CD4-positive, alpha-beta T cell treated with Interleukin-12 subunit alpha and Interleukin-12 subunit beta, for 1 hour (primary cell): ENCODE measurements at places on chromosomes 1 and 21.
A peak's percentile ranks its signal among the peaks of the same experiment; 100 is the strongest.

DNA sequence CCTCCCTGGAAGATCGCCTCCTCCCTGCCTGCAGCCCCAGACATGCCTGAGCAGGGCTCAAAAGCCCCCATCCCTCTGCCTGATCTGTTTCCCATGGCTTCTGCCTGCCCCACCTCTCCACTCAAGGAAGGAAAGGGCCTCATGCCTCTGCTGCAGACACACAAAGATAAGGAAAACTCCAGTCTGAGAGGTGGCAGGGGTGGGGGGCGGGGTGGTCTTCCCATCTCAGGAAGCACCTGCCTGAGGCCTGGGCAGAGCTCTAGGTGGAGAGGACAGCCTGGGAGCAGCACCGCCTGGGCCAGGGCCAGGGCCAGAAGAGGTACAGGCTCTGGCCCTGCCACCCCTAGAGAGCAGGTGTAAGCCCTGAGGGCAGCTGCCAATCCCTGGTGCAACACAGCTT, 4.1 kb upstream of the GJB3 start:
- DNase-seq = no peak

DNA sequence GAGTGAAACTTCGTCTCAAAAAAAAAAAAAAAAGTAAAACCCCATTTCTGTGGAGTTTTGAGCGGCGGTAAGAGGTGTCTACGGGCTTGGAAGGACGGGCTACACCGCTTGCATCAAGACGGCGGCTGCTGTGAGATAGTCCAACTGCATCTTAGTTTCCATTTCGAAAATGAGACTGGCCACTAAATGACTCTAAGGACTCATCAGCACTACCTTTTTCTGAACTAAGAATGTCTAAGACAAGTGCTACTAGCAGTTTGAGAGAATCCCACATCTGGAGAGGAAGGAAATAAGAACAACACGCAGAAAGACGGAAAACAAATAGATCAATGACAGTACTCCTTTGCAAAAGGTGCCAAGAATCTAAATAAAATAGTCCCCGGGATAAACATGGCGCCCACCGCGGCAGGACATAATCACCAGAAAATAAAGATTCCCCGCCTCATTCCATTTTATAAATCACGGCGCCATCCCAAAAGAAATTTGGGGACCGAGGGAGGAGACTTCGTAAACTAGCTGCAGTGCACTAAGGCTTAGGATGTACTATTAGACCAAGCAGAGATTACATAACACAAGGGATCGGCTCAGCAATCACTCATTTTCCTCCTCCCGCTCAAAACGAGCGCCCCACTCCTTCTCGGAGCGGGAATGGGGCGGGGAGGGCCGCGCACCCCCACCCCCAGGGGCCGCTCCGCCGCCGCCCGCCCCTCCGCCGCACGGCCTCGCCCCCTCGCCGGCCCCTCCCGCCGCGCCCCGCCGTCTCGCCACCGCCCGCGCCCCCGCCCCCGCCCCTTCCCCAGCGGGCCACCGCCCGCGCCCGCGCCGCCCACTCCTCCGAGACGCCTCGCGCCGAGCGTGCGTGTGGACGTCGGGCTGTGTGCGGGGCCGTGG, 1.1 kb downstream of the POGZ start:
- DNase-seq = peak; percentile 77

DNA sequence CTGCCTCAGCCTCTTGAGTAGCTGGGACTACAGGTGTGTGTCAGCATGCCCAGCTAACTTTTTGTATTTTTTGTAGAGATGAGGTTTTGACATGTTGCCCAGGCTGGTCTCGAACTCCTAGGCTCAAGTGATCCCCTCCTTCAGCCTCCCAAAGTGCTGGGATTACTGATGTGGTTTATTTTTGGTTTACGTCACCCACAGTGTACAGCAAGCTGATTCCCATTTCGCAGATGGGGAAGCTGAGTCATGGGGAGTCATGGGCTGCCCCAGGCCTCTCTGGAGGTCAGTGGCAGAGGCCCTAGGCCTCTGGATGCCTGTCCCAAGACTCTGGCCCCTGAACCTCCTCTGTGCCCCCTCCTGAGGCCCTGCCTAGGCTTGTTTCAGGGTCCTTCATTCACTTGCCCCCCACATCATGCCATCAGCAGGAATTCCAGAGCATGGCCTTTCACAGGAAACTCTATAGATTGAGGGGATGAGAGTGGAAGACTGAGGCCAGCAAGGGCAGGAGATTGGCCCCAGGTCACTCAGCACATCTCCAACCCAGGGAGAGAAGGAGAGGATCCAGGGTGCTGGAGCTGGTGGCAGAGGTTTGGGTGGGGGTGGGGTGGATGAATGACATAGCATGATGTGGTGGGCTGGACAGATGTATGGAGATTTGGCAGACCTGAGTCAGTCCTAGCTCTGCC, 266.0 kb downstream of the PTPRU start:
- DNase-seq = no peak

DNA sequence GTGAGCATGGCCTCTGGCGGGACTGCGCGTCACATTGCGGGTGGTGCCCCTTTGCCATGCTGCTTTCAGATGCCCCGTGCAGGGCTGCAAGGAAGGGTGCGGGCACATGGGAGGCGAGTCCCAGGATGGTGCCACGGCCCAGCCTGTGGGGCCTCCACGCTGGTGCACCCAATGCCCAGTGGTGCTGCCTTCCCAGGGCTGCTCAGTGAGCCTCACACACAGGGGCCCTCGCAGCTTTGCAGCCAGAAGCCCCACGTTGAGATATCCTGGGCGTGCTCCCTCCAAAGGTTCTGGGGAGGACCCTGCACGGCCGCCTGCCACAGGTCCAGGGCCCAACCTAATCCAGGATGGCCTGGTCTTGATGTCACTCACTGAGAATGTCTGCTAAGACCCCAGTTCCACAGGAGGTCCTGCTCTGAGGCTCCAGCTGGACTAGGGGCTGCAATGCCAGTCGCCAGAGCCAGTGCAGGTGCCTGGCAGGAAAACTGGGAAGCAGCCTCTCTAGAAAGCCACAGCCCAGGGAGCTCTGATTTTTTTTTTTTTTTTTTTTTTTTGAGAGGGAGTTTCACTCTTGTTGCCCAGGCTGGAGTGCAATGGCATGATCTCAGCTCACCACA, 34.1 kb upstream of the PRSS38 start:
- no peak for DNase-seq

- no peak for DNase-seq
Observed at GRCh38 chr1:45718289-45718688, 30.3 kb downstream of the TMEM69 start.
